ENCODE measurements at places on chromosomes 16 and 17.
A peak's percentile ranks its signal among the peaks of the same experiment; 100 is the strongest.

GRCh38 chr16:74271872-74272271 lies 24.7 kb upstream of the PSMD7 start:
- no peak for DNase-seq

DNA sequence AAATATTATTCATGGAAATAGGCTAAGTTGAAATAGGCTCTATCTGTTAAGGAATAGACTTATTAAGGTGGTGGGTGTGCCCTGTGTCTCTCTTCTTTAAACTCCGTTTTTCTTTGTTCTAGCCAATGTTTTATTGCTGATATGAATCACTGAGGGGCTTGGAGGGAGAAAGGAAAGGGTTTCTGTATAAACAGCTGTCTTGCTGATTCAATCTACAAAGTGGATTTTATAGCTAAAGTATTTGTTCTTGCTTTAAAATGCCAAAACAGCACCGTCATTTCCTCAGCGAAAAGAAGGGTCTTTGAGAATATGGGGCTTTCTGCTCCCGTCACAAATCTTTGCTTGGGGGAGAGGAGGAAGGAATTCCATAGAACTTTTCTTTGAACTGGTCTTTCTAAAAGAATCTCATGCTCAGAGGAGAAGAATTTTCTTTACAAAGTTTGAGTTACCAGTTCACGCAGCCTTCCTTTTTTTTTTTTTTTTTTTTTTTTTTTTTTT lies 39.3 kb downstream of the MSI2 start:
- DNase-seq: no peak

DNA sequence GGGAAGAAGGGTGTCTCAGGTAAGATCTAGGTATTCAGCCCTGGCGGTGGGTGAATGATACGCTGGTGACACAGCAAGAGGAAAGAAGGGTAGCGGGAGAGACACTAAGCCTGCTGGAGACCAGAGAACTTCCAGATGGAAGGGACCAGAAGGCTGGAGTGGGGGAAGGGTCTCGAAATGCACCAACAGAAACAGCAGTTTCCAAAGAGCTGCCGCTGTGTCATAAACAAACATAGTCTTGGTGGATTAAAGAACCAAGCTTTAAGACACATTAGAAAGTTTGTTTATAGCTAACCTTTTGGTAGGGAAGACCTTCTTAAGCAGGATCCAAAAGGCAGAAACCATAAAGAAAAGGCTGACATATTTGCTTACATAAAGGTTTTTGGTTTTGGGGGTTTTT lies 20.9 kb downstream of the TRPV3 start:
- no peak for DNase-seq

- DNase-seq: no peak
These were observed 850 bp downstream of the GINS3 start for GRCh38 chr16:58393138-58393504.

DNA sequence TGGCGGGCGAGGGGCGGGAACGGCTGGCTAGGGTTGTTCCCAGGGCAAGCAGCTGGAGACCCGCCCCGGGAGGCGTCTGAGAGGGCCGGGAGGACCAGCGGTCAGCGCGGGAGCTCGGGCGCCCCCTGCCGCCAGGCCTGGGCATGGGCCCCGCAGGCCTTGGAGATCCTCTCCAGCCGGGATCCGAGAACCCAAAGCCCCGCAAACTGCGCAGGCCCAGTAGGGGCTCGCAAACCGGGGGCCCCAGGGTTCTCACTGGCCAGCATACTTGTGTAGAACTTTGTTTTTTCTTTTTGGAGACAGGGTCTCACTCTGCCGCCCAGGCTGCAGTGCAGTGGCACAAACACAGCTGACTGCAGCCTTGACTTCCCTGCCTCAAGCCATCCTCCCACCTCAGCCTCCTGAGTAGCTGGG lies 20.8 kb upstream of the ZNF423 start:
- DNase-seq: no peak

- DNase-seq: no peak
These were observed 11.8 kb downstream of the SREBF1 start for GRCh38 chr17:17824783-17825614.

DNA sequence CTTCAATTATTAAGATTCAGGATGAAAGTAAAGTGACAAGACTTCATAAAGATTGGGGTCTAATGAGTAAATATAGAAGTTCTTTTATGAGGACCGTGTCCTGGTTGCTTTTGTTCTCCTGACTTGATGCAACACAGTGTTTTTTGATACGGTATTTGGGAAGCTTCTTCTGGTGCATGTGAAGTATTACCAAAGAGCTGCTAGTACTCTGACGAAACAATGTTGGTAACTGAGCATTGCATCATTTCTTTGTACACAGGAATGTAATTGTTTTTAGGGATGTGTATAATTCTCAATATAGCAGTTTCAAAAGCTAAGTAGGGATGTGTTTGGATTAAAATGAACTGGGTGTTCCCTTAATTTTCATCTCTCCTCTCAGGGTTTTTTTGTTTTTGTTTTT lies 15.9 kb downstream of the KPNB1 start:
- no peak for DNase-seq

- no peak for DNase-seq
These were observed 102.9 kb downstream of the NDE1 start for GRCh38 chr16:15752717-15753488.

DNA sequence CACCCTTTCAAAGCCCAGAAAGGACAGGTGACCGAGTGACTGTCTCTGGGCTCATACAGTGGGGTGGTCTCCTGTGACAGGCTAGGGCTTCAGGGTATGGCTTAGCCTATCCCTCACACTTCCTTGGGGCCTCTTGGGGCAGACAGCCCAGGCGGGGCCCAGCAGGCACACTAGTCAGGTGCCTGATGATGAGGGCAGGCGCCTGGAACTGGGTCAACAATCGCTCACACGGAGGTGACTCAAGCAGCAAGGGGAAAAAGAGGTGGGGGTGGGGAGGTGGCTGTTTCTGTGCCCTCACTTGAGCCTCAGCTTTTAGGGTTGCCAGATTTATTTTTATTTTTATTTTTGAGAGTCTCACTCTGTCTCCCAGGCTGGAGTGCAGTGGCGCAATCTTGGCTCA lies 6.4 kb upstream of the GRN start:
- no peak for DNase-seq

DNA sequence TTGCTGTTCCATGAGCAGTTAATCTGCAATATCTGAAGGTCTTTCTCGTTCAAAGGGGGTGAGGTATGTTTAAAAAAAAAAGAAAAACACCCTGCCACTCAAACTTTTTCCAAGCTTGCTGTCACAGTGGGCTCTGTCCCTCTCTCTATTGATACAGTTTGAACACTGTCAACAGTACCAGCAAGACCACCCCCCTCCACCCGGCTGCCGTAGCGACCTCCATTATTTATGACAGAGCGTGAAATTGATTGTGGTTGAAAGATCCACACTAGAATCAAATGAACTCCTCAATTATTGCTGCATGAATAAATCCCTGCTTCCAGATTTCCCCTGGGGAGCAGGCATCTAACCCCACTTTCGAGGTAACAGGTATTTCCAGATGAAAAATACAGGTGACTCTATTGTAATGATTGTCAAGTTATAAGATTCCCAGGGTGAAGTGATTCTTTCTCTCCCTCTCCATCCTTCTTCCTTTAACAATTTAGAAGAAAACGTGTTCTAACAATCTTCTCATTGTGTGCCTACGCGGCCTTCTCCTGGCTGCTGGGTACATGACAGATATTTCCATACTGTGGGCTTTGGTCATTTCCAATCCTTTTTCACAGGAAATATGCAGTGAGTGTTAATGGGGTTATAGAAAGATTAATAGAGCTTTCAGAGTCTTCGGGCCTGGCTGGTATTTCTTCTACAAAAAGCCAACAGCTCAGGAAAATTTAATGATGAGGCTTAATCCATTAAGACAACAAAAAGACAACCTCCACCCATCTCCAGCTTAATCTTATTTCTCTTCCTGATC lies 135.7 kb upstream of the C16orf82 start:
- no peak for DNase-seq

- DNase-seq: no peak
These were observed 63.6 kb upstream of the ERCC4 start for GRCh38 chr16:13856398-13856797.

- DNase-seq: no peak
These were observed 54.8 kb downstream of the GPATCH8 start for GRCh38 chr17:44448412-44448811.

DNA sequence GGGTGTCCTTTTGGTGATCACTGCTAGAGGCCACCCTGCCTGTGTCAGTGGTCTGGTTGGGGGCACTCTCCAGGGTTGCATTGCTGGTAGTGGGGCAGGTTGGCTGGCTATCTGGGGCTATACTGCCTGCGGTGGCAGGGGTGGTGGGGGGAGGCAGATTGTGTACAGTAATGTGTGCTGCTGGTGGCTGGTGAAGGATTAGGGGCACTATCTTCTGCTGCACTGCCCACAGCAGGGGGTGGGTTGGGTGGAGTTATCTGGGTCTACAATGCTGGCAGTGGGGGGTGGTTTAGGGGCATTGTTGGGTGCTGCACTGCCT lies 204.0 kb upstream of the WSB1 start:
- no peak for DNase-seq

DNA sequence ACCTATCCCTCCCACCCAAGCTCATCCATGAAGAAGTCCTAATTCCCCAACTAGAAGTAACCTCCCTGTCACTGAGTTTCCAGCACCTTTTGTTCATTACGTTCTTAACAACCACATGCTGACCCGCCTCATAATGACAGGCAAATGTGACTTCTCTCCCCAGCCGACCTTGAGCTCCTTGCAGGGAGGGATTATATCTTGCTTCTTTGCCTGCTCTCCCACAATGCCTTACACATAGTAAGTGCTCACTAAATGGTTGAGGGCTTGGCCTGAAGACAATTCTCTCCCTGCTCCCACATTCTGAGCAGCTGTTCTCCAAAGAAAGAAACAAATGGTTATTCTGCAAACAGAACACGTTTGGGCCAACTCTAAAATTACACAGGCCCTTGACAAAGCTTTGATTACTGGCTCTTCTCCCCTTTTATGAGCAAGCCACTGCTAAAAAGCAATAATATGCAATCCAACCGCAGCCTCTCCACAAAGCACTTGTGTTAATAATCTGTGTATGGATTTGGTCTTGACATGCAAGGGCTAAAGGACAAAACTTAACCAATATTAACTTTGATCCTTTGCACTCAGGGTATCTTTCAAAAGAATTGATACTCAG lies 23.2 kb downstream of the SLC39A11 start:
- no peak for DNase-seq

DNA sequence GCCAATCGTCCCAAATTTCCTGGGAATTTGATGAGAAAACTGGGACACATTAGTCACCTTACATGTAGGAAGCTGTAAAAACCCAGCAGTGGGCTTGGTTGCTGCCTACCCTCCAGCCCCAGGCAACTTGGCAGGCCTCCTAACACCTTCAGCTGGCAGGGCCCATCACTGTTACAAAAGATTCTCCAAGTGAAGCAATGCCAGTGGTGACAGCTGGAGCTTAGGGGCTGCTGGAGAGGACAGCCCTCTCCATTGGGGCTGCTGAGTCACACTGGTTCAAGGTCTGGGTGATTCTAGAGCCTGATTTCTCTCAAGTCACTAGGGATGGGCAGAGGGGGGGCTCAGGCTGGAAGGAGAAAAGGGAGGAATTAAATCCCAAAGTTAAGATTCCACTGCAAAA lies 180.6 kb downstream of the COPRS start:
- no peak for DNase-seq

DNA sequence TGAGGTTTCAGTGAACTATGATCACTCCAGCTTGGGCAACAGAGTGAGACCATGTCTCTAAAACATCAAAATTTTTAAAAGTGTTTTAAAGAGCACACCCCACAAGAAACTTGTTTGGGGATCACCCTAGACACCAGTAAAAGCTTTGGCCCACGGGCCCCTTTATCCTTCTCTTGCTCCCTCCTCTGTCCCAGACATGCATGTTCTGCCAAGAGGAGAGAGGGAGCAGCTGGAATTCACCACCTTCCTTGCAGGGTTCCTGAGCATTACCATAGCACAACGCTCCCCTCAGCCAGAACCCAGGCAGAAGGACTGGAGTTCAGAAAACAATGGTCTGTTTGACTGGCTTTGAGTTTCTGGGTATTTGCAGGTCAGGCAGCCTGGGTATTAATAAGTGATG lies 214.3 kb upstream of the CDH5 start:
- no peak for DNase-seq

DNA sequence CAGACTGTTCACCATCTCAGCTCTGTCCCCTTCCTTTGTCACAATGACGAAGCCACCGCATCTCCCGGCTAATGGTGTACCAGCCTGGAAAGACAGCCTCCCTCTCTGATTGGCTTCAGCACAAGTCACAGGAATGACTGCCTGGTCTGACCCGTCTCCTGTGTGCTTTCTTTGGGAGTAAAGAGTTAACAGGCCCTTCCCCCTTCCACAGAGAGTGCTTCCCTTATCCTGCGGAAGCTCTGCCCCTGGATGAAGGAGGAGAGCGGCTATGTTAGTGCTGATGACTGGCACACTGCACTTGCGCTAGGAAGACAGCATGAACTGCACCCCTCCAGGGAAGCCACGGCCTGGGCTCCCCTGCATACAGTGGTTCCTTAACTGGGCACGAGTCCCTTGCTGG lies 11.3 kb downstream of the USB1 start:
- DNase-seq: no peak

DNA sequence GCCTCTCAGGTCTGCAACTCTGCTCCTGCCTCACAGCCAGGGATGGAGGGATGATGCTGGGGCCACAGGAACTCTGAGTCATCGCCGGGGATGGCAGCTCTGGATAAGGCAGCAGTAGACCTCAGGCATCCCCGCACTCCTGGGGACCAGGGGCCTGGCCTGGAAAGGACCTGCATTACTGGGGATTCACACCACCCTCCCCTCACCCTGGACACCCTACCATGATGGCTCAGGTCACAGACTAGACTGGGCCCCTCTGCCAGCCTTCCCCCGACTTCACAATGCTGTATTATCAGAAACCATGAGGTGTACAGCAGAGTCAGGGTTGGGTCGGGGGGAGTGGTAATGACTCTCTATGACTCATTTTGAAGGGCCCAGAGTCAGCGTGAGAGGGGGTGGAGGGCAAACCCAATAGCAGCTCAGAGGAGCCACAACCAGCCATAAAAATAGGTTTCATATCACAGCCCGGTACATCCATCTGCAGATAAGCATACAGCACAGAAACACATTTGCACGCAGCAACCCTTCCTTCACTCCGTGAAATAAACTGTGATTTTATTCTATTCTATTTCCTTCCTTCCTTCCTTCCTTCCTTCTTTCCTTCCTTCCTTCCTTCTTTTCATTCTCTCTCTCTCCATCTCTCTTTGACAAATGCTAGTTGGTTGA lies 28.8 kb downstream of the DYNLRB2 start:
- peak; percentile 61 for DNase-seq

DNA sequence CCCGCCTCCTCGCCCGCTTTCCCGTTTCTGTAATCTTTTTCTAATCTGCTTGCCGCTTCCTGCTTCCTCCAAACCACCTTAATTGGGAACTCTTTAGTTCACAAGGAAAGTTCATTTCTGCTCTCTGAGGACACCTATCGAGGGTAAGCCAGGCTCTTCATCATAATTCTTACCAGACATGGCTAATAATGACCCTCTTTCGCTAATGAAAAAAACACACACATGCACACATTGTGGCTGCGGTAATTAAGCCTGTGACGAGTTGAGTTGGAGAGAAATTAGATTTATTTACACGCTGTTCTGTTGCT lies 100.6 kb downstream of the ZNF423 start:
- DNase-seq: no peak

Measured in activated CD4-positive, alpha-beta T cell treated with anti-CD3 and anti-CD28 coated beads, Interleukin-2, amount 50 U/mL, for 4 hours (primary cell).